Activated CD8-positive, alpha-beta T cell treated with anti-CD3 and anti-CD28 coated beads for 36 hours (primary cell): ENCODE measurements at places on chromosomes 1 and 21. TPM values are rescaled to one million over a fixed set of nuclear protein-coding genes. Genes with fewer than 3 reads are reported as not detected.

- no peak for DNase-seq
Measured at GRCh38 chr1:152928671-152929070, 18.3 kb upstream of the SPRR5 start.

DNA sequence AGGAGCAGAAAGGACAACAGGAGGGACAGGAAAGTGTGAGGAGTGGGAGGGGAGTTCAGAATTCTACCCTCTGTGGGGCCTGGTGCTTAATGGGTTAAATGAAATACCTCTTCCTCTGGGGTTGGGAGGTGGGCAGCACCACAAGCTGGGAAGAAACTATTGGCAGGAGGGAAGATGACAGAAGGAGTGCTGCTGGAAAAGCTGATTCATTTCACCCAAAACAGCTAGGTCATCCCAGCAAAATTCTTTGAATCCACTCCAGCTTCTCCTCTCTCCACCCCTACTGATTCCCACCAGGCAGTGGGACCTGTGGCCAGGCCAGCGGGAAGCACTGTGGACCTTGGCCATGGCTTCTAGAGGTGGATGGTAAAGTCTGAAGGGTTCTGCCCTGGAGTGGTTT lies 12.8 kb downstream of the BCAN start:
- DNase-seq: no peak

DNA sequence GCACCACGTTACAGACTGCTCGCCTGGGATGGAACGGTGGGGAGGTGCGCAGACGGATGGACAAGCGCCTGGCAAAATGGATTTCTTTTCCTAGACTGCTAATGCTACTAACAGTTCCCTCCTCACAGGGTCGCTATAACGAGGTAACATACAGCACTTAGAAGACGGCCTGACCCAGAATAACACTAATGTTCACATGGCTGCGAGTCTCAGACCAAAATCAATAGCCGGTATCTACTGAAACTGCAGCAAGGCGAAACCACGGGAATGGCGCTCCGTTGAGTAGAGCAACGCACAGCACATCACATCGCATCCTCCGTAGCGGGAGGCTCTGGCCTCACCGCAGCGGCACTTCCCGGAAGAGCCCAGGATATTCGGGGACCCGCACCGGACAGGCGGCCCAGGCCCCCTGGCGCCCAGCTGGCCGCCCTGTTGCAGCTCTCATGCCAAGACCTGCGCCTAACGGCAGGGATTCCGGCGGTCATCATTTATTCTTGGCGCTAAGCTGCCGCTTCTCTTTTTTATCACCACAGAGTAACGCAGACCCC lies 46.6 kb downstream of the VPS26C start:
- DNase-seq: peak; percentile 53

DNA sequence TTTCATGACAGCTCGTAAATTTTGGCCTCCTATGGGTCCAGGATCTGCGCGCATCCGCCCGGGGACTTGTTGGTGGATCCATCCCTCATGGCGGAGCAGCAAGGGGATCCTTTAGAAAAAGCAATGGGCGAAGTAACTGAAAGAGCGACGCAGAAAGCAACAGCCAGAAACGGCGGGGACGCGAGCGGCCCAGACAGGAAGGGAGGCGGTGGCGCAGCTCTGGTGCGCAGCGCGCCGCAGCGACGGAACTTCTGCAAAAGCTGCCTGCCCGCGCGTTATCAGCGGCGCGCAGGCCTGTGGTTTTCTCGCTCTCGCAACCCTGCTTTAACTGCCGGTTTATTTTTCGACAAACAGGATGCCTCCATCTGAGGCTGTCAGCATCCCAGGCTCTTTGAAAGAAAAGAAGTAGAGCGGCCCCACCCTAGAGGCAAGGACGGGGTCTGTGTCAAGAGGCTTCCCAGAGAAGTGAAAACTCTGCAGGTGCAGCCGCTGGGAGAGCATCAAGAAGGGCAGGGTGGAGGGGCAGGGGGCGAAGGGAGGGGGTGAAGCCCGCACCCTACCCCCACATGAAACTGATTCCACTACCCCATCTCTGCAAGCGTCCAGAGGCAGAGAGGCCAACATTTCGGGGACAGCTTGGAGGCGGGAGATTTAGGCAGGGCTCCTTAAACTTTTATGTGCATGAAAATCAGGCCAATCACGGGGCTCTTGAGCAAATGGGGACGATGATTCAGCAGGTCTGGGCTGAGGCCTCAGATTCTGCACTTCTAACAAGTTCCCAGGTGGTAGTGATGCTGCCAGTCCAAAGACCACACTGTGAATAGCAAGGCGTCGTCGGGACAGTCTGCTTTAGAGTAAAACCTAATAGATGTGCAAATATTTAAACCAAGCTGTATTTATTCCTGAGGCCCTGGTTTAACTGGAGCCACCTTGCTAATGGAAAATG lies 22.2 kb downstream of the RUNX1 start:
- peak; percentile 91 for DNase-seq

DNA sequence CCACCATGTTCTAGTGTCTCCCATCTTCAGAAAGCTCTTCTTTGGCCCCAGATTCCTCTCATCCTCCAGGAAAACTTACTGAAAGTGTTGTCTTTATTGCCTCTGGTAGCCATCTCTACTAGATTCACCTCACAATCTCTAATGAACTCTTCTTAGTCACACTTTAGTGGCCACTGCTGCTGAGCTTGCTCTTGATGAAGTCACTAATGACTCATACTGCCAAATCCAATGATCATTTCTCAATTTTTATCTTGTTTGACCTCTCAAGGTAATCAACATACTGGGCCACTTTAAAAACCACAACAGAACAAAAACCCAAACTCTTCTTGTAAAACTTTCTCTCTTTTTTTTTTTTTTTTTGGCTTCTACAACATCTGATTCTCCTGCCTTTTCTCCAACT lies 196.4 kb downstream of the LHX8 start:
- no peak for DNase-seq

- no peak for DNase-seq
Measured at GRCh38 chr1:43883321-43883720, 50.3 kb upstream of the ARTN start.

- DNase-seq: no peak
Measured at GRCh38 chr1:29050166-29050565, 73.5 kb downstream of the TMEM200B start.

- DNase-seq: no peak
Measured at GRCh38 chr1:2946291-2946690, 75.0 kb upstream of the ACTRT2 start.

DNA sequence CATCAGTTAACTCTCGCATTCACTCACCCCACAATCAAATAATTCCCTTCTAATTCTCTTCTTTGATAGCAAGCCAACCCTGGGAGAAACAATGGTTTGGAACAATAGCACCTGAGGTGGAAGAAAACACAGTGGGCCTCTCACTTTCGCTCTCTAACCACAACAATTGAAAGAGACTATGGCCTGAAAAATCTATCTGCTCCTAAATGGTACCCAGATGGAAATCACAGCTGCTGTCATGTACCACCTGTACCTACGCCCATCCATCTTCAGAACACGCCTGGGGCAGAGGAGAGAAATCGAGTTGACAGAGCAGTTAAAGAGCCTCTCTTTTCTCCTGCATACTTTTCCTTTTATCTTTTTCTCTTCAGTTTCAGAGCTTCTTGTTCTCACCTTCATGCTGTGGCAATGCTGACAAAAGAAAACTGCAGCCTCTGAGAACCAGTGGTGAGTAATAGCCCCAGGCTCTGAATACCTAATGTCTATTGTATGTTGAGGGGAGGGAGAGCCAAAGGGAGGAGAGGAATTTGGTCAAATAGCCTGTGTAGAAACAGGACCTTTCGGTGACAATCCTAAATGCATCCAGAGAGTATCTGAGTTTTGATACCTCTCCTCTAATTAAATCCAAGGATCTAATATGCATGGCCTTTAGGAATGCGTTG lies 57.7 kb downstream of the ZC3H11B start:
- no peak for DNase-seq

GRCh38 chr1:33814166-33814565 lies 49.7 kb upstream of the HMGB4 start:
- DNase-seq: no peak

- no peak for DNase-seq
Measured at GRCh38 chr1:186900539-186901237, 71.9 kb downstream of the PLA2G4A start.

DNA sequence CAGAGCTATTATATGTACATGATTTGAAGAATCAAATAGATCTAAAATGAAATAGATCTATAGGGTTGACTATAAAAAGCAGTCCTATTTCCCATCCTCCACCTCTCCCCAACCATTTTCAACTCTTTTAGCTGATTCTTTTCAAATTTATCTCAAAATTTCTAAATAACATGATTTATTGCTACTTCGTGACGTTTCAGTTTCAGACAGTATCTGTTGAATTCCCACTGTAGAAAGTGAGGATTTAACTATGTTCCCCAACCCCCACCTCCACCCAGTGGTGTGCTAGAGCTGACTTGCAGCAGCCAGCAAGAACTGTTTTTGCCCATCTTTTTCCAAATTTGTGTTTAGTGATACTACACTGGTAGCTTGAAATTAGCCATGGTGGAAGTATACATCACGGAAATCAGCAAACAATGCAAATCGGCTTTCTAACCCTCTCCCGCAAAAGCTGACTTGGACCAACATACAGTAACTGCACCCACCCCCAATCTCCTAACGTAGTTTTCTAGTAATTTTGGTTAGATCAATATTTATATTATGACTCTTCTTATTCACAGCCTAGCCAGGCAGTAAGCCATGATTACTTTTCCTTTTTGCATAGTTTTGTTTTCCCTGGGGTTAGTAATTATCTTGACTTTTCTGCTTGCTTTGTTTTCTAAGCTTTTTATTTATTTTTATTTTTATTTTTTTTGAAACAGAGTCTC lies 10.9 kb downstream of the SEMA4A start:
- DNase-seq: no peak

GRCh38 chr1:183466781-183467180 lies 5.5 kb upstream of the SMG7 start:
- no peak for DNase-seq

DNA sequence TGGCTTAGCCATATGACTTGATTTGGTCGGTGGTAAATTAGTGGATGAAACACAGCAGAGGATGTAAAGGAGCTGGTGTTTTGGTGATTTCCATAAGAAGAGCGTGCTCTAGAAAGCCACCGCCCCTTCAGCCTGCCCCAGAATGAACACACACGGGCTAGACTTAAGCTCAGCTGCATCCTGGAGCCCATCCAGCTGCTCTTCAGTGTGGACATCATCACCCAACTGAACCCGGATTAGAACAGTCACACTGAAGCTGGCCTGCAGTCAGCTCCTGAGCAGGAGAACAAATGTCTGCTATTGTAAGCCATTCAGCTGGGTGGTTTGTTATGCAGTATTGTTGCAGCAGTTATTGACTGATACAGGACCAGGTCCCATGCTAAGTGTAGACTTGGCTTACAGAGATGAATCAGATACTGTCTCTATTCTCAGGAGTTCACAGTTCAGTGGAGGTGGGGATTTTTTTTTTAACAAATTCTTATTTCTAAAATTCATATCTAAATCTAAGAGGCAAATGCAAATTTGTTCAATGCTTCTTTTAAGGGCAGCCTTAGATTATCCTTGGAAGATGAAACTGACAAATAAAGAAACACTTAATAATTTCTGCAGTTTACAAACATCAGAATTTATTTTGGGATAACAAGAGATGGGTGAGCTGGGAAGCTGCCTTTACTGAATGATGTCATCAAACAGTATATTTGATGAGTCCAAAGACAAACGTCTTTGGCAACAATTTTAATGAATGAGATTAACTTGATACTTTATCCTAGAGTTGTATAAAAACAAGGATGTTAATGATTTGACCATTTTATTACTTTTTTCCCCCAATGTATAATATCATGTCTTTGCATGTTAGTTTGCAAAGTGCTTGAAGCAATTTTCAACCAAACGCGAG lies 251.2 kb downstream of the TRABD2B start:
- DNase-seq: no peak

- no peak for DNase-seq
Measured at GRCh38 chr1:48810740-48811139, 34.0 kb upstream of the BEND5 start.

DNA sequence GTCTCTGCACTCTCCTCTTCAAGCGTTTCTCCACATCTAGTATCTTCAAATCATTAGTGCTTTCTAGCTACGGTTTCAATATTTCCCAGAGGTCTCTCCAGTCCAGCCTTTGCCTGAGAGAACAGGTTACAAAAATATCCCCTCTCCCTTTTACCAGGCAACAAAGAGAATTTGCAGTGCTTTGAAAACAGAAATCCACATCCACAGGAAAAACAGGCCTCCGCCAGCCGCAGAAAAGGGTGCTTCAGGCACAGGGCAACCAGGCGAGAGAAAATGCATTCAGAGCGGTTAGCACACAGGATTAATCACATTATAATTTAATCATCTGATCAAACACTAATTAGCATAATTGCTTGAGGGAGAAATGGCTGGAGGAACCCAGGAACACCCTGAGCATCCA lies 13.8 kb downstream of the DSCAM start:
- no peak for DNase-seq

NT5C1A gene
- not detected for total RNA-seq

CLCA4 gene
- total RNA-seq: not detected

AMIGO1 gene
- 1.7 TPM for total RNA-seq

CAPZB gene
- total RNA-seq: 340 TPM

NBPF6 gene
- total RNA-seq: not detected

PADI3 gene
- total RNA-seq: not detected

RPTN gene
- total RNA-seq: not detected

DCDC2B gene
- total RNA-seq: not detected
